Kidney glomerular epithelial cell (primary cell): ENCODE measurements at places on chromosomes 12 and 14.

DNA sequence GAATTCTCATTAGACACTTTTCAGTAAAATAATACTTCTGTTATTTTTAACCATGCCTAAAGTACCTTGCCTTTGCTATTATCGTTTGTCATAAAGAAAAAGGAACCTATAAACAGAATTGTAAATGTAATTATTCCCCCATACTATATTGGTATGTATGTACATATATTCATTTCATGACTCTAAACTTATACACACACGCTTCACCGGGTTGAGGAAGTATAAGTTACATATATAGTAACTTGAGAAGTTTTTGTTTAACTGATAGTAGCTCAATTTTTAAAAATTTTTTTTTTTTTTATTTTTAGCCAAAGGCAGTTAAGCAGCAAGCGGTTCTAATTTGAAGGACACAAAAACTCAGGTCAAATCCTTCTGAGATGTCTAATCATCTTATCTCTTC is 107.6 kb downstream of the PLEKHG7 start:
- no peak for DNase-seq

DNA sequence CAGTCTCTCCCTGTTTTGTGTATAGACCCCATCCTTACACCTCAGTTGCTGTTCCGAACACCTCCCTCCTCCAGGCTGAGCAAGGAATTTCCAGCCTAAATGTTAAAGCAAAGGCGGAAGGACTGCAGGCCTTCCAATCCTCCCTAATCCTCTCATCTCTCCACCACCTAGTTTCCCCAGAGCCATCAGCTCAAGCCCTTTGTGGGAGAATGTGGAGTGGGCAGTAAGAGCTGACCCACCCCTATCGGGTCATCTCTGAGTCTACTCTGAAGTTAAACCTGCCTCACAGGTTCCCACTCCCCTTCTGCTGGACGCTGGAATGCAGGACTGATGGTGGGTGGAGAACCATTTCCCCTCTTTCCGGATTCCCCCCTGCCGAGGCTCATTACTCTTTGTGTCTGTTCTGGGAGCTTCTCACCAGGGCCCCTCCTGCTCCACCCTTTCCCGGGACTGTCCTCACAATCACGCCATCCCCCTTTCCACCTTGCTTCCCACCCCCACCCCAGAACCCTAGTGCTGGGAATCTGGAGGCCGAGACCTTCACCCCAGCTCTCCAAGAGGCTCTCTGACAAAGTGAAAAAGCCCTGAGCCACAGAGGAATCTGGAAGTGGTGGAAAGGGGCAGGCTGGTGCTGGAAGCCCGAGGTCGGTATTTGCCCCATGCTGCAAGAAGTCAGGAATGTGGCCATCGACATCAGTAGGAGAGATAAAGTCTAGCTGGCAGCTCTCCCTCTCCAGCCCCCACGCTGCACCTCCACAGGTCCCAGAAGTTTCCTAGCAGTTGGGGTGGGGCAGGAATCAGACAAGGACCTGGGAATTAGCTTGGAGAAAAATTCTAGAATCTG is 3.3 kb upstream of the KRT18 start:
- peak; percentile 96 for DNase-seq

DNA sequence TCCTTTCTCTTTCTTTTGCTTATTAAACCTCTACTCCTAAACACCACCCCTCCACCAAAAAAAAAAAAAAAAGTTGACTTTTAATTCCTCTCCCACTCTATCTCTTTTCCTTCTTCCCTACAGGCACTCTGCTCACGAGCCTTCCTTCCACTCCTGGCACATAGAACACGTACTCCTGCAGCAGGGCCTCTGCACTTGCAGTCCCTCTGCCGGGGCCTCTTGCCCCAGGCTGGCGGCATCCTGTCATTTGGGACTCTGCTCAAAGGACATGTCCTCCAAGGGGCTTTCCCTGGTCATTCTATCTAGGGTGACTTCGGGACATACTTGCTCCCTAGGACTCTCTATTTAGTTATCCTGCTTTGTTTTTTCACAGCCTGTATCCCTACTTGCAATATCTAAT is 7.7 kb downstream of the FOS start:
- no peak for DNase-seq

- no peak for DNase-seq
Observed at GRCh38 chr12:68768431-68768939, 22.5 kb downstream of the SLC35E3 start.

DNA sequence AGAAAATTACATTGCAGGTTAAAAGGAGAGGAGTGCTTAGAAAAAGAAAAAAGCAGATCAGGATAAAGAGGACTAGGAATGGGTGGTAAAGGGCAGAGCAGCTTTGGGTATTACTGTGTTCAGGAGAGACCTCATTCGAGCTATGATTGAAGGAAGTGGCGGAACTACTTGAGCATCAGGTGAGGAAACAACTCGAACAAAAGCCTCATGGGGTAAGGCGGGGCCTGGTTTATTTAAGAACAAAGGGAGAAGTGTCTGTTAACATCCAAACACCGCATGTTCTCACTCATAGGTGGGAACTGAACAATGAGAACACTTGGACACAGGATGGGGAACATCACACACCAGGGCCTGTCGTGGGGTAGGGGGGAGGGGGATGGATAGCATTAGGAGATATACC is 444.6 kb upstream of the CCDC196 start:
- no peak for DNase-seq

DNA sequence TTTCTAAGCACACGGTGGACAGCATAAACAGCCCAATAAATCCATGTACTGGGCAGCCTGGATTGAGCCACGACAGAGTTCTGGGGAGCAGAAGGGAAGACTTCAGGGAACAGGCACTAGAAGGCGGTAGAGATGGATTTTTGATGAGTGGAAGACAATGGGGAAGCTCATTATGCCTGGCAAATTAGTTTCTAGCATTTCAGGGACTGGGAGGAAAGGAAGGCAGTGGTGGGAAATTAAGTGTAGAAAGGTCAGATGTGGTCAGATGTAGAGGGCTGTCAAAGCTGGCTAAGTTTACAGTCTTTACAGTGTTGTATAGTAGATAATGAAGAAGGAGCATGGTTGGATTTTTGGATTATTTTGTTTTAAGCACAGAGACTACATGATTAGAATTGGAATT is 9.2 kb downstream of the EGLN3 start:
- no peak for DNase-seq

DNA sequence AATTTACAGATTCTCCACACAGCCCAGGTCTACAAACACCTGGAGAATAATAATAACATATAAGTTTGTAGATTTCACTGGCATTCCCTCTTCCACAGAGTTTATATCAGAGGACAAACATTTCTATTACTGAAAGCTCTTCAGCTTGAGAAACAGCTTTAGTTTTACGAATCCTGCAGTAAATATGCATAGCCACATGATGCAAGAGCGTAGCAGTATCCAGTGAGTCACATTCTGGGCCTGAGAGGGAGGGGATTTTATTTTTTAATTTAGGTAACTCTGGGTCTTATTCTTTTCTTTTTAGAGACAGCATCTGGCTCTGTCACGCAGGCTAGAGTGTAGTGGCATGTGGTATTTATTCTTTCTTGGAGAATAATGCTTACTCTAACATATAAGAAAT is 1002.8 kb downstream of the TRHDE start:
- DNase-seq = no peak

DNA sequence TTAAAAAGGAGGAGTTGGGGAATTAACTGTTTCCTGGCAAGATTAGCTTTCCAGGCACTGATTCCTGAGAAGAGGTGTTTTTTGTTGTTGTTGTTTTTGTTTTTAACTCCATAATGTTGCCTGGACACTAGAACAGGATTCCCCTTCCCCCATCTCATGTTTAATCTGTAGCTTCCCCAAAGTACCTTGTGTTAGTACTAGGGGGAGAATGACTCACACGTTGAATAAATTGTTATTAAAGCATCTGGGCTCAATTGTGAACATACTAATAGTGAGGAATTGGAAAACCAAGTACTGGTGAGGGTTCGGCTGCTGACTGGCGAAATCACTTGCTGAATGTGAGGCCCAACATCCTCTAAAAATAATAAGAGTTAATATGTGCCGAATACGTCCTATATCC is 1.3 kb upstream of the GNG2 start:
- no peak for DNase-seq

DNA sequence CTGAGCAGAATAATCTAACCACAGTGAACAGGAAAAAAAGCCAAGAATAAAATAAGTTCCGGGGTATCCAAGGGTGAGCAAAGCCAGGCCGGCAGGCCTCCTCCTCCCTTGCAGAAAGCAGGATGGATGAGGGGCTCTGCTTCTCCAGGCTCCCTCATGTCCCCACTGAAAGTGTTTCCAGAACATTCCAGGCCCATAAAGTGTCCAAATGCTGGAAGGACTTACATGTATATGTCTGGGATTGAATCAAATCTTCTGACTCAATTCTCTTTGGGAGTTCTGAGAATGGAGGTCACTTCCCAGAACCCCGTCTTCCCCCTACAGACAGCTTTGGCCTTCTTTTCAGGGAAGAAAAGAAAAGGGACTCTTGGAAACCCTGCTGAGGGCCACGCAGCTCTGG is 25.0 kb upstream of the BDKRB1 start:
- no peak for DNase-seq

GRCh38 chr14:104143521-104144452 is 5.4 kb downstream of the KIF26A start:
- no peak for DNase-seq

- no peak for DNase-seq
Observed at GRCh38 chr12:46825591-46826414, at the start of gene SLC38A4. Gene SLC38A4 (minus strand): TSS chr12:46825997. CDS start chr12:46793071, 32,926 bp downstream.

GRCh38 chr12:53099071-53099882 is 1.8 kb downstream of the IGFBP6 start:
- peak; percentile 90 for DNase-seq

- no peak for DNase-seq
Observed at GRCh38 chr12:90030726-90031125, 322.1 kb upstream of the ATP2B1 start.

DNA sequence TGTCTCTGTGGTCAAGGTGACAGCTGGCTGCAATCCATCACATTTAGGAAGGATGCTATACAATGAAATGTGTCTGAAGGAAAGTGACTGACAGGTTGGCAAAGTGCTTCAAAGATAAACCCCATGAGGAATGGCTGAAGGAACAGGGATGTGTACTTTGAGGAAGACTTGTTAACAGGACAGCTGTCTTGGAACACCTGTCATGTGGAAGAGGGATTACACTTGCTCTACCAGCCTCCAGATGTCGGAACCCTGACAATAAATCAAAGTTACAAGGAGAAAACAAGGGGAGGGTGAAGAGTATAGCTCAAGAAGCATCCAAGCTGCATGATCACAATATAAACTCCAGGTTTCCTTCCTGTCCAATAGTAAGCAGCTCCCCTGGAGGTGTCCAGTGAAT is 147.8 kb upstream of the TMCC3 start:
- DNase-seq = no peak

GRCh38 chr12:77949943-77950342 is 119.2 kb downstream of the NAV3 start:
- no peak for DNase-seq

GRCh38 chr12:26630546-26631027 is 202.4 kb downstream of the ITPR2 start:
- DNase-seq = peak; percentile 99

GRCh38 chr14:101950516-101951215 is 13.7 kb upstream of the DYNC1H1 start:
- DNase-seq = no peak

DNA sequence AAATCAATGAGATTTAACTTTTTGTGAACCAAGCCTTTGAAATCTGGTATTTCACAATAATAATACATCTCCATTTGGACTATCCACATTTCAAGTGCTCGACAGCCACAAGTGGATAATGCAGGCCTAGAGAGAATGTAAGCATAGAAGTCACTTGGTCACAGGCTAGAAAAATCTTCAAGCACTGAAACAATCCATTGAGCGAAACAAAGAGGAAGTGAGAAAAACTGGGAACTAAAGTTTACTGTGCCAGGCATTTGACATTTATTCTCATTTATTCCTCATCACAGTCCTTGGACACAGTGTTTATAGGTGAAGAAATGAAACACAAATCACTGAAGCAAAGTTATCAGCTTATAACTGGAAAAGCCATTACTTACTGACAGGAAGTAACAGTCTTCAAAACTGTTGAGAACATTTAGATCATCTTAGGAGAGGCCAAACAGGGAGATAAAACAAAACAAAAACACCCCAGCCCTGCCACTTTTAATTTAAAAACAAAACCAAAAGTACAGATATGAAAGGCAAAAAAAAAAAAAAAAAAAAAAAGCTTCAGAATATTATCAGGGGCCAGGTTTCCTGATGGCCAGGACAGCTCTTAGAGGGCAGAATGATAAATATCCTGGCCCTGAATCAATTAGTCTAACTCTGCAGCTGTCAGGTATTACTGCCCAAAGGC is 29.2 kb downstream of the GNS start:
- no peak for DNase-seq

DNA sequence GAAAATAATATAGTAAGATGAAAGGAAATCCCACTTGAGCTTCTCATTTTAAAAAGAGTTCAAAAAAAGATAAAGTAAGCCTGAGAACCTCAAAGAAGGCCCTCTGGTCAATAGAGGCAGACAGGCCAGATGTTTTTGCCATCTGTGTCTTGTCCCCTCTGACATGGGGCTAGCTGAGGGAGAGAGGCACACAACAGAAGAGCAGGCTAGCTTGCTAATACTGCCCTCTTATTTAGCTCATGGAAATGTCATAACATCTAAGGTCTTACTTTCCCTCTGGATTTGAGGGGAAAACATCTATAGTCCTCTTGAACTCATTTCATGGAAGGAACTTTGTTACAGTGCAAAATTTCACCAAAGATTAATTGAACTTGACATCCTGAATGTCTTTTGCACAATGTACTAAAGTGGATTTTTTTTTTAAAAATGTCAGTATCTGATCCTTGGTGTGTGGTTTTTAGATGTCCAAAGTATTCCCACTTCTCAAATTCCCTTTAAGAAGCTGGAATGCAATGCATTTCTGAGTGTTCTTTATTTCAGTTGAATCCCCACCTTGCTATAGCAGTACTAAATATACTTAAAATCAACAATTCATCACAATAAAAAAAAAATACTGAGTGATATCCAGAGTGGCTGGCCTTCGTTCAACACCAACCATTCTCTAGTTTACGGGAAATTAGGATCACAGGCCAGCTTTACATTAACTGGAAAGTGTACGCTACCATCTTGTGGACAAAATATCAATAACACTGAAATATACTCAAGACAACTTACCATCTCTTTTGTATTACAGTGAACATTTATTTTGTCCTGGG is 176.7 kb downstream of the PAH start:
- peak; percentile 39 for DNase-seq

DNA sequence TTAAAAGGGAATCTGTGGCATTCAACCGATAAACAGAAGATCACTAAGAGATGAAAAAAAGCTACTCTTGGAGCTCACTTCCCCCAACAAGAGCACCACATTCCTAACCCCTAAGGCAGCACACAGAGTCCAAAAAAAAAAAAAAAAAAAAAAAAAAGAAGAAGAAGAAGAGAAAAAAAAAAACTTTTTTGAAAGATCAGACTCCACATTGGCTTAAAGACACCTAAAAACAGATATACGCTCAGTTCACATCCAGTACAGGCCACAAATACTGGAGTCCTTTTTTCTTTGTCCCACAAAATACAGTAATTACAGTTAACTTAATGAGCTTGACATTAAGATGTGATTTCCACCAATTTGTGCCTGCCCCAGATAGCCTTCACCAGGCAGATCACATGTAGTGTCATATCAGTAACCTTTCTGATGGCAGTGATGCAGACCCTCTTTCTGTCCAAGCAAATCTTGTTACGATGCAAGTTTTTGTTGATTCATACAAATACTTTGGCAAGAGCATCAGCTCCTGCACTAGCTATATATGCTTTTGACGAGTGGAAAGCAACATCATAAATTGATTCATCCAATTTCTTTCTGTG is 20.7 kb downstream of the COCH start:
- no peak for DNase-seq

- DNase-seq = peak; percentile 44
Observed at GRCh38 chr12:95836630-95837239, 22.0 kb upstream of the SNRPF start.

- DNase-seq = peak; percentile 22
Observed at GRCh38 chr12:131929581-131930456, 743 bp downstream of the PUS1 start.
